ENCODE measurements at places on chromosomes 13 and 19. TPM values are rescaled to one million over a fixed set of nuclear protein-coding genes. Genes with fewer than 3 reads are reported as not detected.

- DNase-seq: peak; percentile 53
Measured at GRCh38 chr19:52664461-52664860, 26.3 kb upstream of the ZNF83 start.

The SIGLEC12 gene
- not detected for total RNA-seq

GRCh38 chr13:25085125-25085742, 10.7 kb upstream of the PABPC3 start:
- peak; percentile 50 for DNase-seq

The EDNRB gene
- 142 TPM for total RNA-seq

DNA sequence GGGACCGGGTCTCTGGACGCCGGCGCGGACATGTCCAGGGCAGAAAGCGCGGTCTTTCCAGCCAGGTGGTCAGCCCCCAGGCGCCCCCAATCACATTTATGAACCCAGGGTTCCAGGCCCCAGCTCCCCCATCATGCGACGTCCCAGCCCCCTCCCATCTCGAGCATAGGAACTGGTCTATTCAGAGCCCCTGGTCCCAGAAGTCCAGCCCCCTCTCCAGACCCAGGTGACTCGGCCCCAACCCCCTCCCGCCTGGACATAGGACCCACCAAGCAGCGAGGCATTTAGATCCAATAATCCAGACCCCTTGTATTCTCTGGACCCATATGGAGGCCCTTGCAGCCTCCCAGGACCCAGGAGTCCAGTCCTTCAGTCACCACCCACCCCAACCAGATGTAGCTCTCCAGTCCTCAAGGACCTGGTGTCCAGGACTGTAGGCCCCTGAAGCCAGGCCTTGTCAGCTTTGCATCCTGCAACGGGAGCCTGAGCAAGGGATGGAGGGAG, 501 bp downstream of the APLP1 start:
- no peak for DNase-seq

GRCh38 chr19:50974702-50975556, 5.5 kb upstream of the KLK6 start:
- no peak for DNase-seq

The TGFBR3L gene
- 7.4 TPM for total RNA-seq
